ENCODE measurements at places on chromosomes 2 and 18.

GRCh38 chr2:27638709-27639108, 9.9 kb downstream of the GPN1 start:
- no peak for DNase-seq

- DNase-seq, result no peak
Measured at GRCh38 chr2:31401580-31401979, 13.0 kb downstream of the XDH start.

- no peak for DNase-seq
Measured at GRCh38 chr2:223260681-223261080, 208.7 kb downstream of the KCNE4 start.

DNA sequence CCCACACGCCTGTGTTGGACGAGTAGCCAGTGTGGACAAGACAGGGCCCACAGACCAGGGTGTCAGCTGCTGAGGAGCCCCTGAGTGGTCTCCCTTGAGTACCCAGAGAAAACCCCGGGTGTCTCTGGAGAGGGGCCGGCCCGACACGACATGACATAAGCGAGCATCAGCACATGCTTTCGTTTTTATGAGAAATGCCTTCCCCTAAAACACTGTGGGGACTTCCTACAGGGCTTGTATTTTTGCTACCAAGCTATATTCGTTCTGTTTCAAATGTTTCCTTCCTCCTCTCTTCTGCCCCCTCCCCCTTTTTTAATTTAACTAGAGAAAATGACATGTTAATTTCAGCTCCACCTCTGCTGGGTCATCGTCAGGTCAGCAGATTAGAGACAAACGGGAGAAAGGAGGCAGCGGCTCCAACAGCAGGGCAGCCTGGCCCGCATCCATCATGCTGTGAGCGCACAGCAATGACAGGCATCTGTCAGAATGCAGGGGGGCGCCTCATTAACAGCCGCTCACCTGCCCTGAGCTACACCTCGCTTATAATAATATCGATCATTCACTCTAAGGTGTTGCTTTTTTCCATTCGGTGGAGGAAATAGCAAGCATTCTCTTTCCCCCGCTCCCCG, 286.2 kb downstream of the ZNF516 start:
- DNase-seq, result no peak

GRCh38 chr2:67879586-67880290, 183.1 kb downstream of the C1D start:
- no peak for DNase-seq

DNA sequence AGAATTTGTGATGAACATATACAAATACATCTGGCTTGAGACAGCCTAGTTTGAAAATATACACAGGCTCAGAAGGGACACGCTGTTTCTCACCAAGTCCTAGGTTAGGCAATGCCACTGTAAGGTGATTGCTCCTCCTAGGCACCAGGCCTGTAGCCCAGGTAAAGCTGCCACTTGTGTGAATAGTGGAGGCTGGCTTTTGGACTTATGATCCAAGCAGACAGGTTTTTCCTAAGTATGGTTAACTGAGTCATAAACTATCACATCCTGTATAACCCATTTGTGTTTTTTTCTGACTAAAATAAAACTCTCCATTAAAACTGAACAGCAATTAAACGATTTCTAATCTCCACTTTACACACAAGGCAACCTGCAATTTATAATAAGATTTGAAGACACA, 81.0 kb downstream of the SEMA4F start:
- no peak for DNase-seq
